ENCODE measurements at places on chromosomes 3 and 15.

GRCh38 chr3:27392950-27393679 is 23.9 kb upstream of the NEK10 start:
- no peak for DNase-seq

GRCh38 chr15:59306520-59307164 is 66.0 kb downstream of the MYO1E start:
- DNase-seq = no peak

DNA sequence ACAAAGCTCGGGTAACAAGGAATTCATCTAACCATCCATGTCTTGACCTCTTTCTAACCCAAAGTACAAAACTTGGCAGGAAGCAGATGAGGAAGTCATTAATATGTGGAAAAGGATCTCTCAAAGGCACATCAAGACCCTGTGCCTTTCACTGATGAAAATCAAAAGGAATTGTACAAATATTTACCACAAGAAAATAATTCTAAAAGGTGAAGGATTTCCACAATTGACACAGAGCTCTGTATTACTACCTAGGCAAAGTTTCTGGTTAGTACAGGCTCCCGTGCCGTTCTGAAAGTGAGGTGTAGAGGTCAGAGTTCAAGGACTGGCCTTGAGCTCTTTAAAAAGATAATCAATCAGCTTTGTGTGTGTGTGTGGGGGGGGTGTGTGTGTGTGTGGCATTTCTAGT is 239.7 kb upstream of the ICE2 start:
- no peak for DNase-seq

DNA sequence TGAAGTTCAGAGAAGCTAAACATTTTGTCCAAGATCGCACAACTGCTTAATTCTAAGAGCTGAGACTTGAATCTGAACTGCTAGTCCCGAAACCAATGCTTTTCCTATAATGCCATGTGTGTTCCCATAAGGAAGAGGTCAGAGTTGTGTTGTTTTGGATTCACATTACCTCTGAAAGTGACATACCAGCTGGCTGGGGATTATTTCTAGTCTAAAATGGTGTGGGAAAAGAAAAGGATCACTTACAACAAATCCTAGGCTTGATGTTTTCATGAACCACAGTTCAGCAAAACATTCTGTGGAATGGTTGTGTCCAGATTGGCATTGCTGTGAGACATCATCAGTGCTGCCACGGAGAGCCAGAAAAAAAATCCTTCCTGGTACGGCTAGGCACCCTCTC is 35.0 kb upstream of the LRRC3B start:
- no peak for DNase-seq

- DNase-seq = no peak
These were observed 44.3 kb upstream of the APEH start for GRCh38 chr3:49629866-49630265.

GRCh38 chr15:44712346-44713005 is 1.2 kb downstream of the B2M start:
- peak; percentile 54 for DNase-seq

- no peak for DNase-seq
These were observed 801 bp upstream of the NGRN start for GRCh38 chr15:90264671-90265070.

GRCh38 chr3:79040701-79041100 is 727.1 kb downstream of the ROBO1 start:
- DNase-seq = no peak

DNA sequence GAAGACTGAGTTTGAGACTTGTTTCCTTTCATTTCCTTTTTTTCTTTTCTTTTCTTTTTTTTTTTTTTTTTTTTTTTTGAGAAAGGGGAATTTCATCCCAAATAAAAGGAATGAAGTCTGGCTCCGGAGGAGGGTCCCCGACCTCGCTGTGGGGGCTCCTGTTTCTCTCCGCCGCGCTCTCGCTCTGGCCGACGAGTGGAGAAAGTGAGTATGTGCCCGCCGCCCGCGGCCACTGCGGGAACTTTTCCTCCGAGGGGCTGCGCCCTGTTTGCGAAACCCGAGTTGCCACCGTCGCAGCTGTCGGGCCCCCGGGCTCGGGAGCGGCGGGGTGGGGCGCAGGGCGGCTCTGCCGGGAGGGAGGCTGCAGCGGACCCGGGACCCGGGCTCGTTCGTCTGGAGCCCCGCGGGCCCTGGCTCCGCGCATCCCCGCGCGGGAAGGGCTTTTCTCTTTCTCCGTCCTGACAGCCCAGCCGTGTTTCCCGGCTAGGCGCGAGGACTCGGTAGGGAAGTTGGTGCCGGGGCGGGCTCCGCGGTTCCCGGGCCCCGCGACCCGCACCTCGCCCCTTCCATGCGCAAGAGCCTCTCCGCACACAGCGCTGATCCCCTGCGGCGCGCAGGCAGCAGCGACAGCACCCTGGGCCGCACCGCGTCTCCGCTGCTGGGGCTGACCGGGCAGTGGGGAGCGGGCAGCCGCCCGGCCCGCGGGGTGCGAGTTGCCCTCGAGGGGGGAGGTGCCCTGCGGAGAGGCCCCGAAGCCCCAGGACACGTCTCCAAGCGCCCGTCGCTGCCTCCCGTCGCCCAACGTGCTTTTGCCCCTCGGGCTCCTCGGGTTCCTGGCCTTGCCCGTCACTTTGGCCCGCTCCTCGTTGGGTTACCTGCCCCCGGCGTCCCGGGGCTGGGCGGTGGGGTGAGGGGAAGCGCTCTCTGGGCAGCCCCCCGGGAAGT is 1.4 kb downstream of the IGF1R start:
- peak; percentile 10 for DNase-seq

- DNase-seq = no peak
These were observed 548.6 kb upstream of the NAALADL2 start for GRCh38 chr3:174310475-174310983.

DNA sequence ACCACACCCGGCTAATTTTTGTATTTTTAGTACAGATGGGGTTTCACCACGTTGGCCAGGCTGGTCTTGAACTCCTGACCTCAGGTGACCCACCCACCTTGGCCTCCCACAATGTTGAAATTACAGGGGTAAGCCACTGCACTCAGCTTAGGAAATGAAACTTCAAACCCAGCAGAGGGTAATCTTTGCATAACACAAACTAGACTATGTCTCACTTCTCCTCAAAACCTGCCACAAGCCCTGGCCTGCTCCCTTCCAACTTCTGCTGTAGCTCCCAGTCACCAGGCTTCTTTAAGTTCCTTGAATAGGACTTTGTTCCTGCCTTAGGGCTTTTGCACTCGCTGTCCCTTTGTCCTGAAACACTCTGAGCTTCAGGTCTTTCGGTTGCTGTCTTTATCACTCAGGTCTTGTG is 39.2 kb upstream of the SEMA4B start:
- no peak for DNase-seq

DNA sequence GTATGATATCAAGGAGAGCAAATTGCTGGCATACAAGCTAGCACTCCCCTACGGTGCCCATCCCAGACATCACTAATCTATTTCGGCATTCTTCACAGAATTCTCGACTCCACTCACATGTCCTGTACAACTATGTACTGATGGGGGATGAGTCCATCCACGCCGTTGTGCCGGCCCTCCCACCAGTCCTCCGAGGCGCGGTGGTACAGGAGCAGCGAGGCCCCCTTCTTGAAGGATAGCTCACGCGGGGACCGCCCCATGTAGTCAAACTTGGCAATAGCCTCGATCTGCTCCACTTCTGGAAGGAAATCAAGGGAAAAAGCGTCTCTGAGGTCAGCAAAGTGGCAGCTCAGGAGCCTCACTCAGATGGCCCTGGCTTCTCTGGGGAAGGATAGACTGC is 31.0 kb upstream of the RAD18 start:
- no peak for DNase-seq

DNA sequence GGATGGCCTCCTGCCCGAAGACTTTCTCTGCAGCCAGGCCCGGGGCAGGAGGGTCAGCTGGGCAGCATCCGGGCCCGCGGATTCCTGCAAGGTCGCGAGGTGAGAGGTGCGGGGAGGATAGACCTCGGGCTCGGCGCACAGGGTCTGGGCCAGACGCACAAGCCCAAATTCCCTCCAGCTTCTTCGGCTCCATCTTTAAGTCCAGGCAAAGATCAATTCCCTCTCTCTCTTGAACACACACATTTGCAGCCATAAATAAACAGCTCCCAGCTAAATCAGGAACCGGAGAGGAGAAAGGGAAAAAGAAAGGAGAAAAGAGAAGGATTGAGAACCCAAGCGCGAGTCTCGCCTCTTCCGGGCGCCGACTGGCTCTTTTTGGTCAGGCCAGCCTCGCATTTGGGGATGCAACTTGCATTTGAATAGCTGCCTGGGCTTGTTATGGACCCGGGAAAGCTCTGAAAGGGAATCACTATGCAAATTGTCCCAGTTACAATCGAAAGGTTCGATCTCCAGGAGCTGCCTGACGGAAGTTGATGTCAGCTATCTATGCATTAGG is 14.5 kb upstream of the ONECUT1 start:
- no peak for DNase-seq

- no peak for DNase-seq
These were observed 150.7 kb upstream of the TLE3 start for GRCh38 chr15:70248116-70249025.

DNA sequence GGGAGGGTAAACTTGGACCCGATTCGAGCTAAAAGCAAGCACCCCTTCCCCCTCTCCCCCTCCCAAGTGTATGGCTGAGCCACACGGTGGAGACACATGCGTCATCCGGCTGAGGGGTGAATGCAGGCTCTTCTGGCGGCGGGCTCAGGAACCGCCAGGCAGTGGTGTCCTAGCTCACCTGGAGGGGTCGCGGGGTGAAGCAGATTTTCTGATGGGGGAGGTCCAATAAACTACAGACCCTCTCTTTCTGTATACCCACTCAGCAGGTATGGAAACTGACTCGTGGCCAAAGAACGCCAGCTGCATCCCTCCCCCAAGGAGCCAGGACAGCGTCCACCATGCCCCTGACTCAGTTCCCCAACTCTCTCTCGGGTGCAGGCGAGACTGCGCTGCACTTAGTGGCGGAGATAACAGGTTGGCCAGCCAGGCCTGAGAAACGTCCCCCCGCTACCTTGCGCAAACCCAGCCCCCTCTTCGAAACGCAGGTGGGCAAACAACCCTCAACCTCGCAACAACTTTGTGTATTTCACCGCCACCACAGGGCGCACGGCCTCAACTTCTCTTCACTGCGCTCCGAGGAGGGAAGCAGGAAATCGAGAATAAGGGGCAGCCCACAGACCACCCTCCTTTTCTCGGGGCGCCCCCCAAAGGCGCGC is 1.3 kb downstream of the MAGI1 start:
- no peak for DNase-seq

DNA sequence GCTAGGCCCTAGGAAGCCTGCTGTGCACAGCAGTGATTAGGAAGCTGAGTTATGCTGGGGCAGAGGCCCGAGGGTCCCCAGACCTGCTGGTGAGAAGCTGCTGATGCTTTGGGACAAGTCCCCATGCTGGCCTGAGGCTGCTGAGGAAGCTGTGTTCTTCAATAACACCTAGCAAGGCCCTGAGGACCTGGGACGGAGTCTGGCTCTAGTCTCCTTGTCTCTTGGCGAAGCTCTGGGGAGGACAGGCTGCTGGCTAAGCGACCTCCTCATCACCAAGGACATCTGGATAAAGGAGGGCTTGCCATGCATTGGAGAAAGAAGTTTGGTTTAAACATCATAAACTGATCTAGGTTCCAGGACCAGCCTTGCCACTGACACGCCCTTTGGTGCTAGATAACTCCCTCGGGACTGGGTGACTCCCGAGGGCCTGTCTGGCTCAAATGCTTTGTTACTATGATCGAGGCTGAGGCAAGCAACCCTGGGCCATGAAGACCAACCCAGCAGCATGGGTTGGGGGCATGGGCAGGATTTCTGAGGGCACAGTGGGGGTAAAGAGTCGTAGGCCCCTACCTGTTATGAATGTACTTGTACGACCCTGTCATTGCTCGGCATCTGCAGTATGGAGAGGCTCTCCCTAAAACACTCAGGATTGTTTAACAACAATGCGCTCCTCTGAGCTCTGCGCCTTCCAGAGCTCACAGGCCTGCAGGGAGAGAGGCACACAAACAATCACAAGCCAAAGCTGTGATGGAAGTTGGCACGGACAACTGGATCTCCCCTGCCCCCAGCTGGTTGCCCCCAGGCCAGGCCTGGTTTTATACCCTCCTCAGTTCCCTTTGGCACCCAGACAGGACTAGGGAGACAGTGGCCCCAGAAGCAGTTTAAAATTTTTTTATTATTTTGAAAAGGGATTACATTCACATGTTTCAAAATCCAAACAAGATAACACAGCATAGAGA is 64.4 kb downstream of the LINGO1 start:
- DNase-seq = no peak

DNA sequence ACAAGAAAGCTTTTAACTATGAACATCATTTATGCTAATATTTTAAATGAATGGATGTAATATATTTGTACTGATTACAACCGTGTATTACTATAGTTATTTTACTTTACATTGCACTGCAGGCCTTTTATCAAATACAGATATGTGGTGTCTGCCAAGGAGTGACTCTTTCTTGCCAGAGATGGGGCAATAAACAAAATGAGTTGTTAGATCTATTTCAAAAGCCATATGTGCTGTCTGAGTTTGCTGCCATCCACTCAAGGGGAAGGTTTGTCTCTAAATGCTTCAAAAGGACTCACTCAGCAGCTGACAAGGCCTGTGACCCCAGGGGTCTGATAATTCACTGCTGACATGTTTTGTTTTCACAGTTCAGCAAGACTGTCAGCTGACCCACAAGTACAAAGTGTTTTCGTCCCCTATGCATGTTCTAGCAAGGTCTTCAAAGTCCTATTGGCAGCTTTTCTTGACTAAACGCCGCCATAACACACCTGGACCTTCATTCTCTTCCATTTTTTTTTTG is 41.3 kb upstream of the ZBED2 start:
- DNase-seq = no peak
